ENCODE measurements at places on chromosomes 7 and 10. TPM values are rescaled to one million over a fixed set of nuclear protein-coding genes. Genes with fewer than 3 reads are reported as not detected.

The PDE1C gene
- total RNA-seq, result 1.9 TPM

DNA sequence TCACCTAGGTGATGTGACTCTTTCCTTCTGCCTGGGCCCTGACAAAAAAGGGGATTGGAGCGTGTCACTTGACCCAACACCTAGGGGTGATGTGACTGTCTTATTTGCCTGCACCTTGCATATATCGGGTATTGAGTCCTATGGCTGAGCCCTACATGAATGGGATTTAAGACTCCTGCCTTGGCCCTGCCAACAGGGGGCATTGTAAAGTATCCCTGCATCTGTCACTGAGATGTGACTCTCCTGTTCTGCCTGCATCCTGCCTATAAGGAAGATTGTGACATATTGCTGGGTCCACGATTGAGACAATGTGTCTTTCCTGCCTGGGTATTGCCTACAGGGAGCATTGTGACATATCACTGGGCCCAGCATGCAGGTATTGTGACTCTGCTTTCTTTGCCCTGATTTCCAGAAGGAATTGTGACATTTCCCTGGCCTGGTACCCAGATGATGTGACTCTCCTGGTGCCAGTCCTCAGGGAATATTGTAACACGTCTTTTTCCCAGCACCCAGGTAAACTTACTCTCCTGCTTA is 14.2 kb upstream of the ZNF107 start:
- no peak for DNase-seq

The GARIN1A gene
- not detected for total RNA-seq

GRCh38 chr10:75230600-75231038 is 5.1 kb downstream of the COMTD1 start:
- DNase-seq, result peak; percentile 78
